ENCODE measurements at places on chromosomes 7 and 10. TPM values are rescaled to one million over a fixed set of nuclear protein-coding genes. Genes with fewer than 3 reads are reported as not detected.

The GNAT3 gene
- total RNA-seq: not detected

The TLX1 gene
- total RNA-seq: not detected

The TSPAN15 gene
- total RNA-seq: 1.8 TPM

The SMO gene
- total RNA-seq: 12.6 TPM

The CDNF gene
- 1.5 TPM for total RNA-seq

The ADARB2 gene
- not detected for total RNA-seq
